ENCODE measurements at places on chromosomes 4 and X.
A peak's percentile ranks its signal among the peaks of the same experiment; 100 is the strongest.

- no peak for DNase-seq
These were observed 7.4 kb downstream of the AFF1 start for GRCh38 chr4:86942185-86942666.

GRCh38 chrX:19887911-19888879, 795 bp upstream of the SH3KBP1 start:
- peak; percentile 28 for DNase-seq

DNA sequence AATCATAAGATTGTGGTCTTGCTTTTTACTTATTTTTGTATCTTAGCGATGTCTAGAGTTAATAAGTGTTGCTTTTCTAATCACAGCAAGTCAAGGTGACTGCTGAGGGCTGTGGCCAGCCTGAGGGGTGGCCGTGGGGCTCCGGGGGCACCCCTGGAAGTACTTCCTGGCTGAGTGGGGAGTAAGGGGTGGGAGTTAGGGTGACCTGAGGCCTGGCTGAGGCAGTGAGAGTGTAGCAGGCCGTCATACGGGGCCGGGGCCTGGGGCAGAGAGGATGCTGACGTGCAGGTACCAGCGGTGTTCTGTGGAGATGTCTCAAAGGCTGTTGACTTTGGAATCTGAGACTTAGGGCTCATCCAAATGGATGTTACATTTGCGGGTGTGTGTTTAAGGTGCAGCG, 29.3 kb downstream of the PIGG start:
- no peak for DNase-seq

DNA sequence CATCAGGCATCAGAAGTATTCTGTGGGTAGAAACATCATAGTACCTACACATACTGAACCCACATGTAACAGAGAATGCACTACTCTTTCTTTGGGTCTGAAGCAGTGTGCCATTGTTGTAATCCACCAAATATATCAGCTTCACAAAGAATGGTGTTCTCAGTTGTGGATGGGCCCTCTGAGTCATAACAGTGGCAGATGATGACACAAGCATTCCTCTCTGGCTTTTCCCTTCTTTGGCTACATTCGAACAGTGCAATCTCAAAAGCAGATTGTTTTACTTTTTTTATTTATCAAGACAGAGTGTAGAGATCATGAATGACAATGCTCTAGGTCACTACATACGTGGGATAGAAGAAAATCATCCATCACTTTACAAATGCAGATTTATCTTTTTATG, 247.2 kb upstream of the EPHA5 start:
- DNase-seq = no peak

DNA sequence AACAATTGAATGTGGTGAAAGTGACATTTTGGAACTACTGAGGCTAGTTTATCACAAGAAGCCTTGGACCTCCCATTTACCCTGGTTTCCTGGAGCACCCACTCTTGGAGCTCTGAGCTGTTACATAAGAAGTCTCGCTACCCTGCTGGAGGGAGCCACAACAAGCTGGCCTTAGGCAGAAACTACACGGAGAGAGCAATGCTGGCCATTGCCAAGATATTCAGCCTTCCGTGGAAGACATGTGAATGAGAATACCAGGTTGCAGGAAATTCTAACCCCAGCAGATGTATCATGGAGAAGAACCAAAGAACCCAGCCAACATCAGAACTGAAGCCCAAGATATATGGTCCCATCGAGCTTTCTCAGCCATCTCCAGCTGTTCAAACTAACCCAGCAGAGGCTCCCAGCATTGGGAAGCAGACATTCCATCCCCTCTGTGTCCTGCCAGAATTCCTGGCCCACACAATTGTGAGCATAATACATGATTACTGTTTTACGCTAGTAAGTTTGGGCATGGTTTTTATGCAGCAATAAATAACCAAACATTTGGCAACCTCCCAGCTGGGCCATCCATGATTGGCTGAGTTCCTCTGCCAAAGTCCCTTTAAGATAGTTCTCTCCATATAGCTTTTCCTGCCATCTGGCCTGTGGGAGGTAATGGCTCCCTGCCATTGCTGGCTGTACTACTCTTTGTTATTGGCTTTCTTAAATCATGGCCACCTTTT, 17.9 kb upstream of the PDE5A start:
- peak; percentile 64 for DNase-seq

- no peak for DNase-seq
These were observed 82.7 kb downstream of the SORCS2 start for GRCh38 chr4:7275067-7275466.

DNA sequence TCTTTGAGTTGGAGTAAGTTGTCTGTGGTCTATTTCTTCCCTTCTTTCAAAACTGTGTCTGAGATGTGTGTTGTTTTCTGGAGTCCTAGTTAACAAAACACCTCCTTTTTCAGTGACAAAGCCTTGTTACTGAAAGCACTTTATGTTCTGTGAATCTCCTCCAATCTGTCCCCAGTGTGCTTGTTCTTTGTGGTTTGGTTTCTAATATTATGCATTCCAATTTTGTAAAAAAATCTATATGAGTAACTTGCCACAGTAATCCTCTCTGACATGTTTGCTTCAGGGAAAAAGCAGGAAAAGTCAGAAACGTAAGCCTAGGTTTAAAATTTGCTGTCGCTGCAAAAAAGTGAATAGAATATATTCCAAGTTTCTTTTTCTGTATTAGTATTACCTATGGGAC, 12.4 kb downstream of the PRRG1 start:
- no peak for DNase-seq

GRCh38 chr4:15479089-15479912, 9.6 kb downstream of the CC2D2A start:
- DNase-seq = peak; percentile 38

GRCh38 chr4:101818362-101818761, 27.8 kb downstream of the BANK1 start:
- no peak for DNase-seq

GRCh38 chrX:3501833-3502535, 155.5 kb upstream of the MXRA5 start:
- DNase-seq = no peak

GRCh38 chrX:133563705-133564104, 148.4 kb upstream of the GPC4 start:
- no peak for DNase-seq

DNA sequence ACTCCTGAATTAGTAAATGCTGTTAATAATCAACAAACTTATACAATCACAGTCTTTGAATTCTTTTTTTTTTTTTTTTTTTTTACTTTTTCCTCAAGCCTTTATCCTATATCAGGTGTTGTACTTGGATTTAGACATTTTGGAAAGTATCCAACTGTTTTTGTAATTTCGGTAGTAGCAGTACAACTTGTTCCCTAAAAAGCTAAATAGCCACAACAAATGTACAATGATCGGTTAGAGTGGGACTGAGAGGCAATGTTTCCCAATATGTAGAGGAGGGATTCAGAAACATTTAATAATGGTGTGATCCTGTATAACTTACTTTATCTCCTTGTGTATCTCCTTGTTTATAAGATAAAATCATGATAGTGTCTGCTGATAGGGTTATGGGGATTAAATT, 343.1 kb downstream of the GRID2 start:
- no peak for DNase-seq

- no peak for DNase-seq
These were observed 20.5 kb downstream of the ARSJ start for GRCh38 chr4:113958766-113959538.

DNA sequence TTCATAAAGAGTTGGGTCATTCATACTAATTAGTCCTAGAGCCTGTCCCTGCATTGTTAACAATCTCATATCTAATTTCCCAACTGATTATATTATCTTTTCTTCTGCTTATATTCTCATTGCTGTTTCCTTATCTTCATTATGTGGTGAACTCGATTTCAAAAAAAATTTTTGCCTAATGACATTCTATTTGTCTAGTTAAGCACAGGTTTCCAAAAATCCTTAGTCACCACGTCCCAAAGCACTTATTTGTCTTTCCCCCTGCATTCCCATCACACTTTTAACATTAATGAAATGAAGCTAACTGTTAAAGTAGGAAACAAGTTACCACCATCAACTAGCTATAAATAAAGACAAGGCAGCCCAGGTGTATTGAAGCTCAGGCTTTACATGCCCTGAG, 131.1 kb downstream of the IQCM start:
- DNase-seq = no peak

- DNase-seq = no peak
These were observed 117.0 kb downstream of the DHRSX start for GRCh38 chrX:2383735-2384134.

Measured in posterior cingulate gyrus (tissue), 11 donors.